ENCODE measurements at places on chromosomes 2 and 18.
A peak's percentile ranks its signal among the peaks of the same experiment; 100 is the strongest.

DNA sequence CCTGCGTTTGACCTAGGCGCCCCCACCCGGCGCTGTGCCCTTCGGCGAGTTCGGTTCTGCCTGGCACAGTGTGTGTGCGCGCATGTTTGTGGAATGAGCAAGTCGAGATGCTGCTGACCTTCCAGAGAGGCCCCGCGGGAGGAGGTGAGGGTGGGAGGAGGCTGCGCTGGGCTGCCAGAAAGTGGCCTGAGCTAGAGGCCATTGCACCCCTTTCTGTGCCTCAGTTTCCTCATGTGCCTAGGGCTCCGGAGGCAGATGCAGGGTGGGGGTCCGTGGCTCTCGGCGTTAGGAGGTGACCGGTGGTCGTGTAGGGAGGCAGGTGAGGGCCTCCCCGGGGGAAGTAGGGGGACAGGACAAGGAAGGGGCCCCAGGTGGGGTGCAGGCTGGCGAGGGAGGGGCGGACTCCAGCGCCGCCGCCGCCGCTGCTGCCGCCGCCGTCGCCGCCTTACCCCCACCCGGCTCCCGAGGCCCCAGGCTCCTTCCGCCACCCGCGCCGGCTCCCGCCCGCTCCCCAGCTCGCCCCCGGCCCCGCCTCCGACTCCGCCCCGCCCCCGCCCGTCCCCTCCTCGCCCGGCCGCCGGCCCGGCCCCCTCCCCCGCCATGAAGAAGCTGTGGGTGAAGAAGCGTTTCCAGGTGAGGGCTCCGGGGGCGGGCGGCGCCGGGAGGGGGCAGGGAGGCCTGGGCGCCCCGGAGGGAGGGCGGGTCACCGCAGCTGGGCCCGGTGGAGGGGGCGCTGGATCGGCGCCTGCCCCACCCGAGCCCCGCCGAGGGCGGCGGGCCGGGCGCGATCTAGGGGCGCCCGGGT, 7.0 kb downstream of the SPEG start:
- peak; percentile 27 for DNase-seq

DNA sequence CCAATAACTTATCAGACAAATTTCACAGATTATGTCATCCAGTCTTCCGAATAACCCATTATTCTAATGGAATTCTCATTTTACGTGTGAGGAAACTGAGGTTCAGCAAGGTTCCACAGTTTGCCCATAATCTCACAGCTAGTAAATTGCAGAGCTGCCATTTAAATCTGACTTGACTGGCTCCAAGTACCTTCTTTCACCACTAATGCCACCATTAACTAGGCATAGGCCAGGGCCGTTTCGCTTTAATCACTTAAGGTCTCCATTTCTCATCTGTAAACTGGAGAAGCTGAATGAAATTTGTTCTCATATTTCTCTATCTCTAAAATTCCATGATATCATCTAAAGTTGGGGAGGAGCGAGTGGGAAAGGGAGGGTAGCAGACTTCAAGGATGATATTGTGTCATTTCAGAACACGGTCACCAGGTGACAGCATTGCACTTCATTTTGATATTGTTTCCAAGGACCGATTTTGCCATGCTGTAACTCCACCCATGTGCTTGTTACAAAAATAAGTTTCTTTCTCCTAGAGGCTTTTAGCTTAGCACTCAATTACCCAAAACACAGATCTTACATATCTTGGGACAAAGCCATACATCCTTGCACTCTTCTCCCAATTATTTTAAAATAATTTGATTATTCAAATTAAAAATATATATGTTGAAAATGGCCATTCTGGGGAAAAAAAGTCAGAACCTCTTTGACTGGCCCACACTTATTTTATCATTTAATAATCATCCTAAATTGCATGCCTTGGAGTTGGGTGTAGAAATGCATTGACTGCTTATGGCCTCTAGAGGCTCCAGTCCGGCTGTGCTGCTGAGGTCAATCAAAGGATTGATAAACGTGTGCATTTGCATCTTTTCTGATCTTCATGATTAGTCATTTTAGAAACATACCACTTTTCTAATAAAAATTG, 123.8 kb downstream of the AKAIN1 start:
- DNase-seq = no peak

- DNase-seq = no peak
Observed at GRCh38 chr2:108182489-108182888, 57.3 kb upstream of the SULT1C3 start.

GRCh38 chr2:221262651-221263050, 309.5 kb downstream of the EPHA4 start:
- no peak for DNase-seq

GRCh38 chr2:85394261-85394681, 15.9 kb downstream of the CAPG start:
- no peak for DNase-seq

DNA sequence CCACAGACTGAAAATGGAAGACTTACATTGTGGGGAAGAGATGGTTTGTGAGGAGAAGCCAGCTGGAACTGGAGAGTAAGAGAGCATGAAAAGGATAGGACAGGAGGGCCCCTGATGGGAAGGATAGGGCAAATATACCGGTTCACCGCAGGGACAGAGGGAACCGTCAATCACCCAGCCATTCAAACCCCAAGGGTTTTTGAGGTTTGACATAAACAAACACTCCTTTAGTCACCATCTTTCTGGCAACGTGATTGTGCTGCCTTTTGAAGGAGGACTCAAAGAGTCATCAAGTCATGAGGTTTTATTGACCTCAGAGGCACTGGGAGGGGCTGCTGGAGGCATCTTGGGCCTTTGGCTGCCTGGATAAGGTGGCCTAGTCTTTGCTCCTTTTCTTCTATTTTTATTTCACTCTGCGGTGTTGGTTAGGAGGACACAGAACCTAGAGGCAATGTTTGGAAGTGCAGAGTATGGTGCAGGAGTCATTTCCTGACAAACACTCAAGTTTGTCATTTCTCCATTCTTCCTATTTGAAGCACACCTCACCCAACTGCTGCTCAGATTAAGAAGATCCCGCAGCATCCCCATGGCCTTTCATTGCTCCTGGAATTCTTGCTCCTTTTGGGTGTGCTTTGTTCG, 487.3 kb upstream of the SPRED2 start:
- no peak for DNase-seq

- DNase-seq = no peak
Observed at GRCh38 chr2:1950474-1950873, 206.2 kb upstream of the PXDN start.

DNA sequence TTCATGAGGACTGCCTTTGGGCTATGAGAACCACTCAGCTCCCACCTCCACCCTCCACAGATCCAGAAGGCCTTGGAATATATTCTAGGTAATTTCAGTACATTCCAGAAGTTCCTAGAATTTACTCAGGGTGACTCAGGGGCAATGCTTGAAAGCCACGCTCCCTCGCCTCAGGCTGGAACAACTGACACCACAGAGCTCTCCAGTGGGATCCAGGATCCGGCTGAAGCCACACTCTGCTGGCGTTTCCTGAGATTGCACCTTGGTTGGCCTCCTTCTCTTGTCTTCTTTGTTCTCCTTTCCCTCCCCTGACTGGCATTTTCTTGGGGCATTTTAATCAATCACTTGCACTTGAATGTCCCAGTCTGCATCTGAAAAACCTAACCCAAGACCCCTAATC, 92.6 kb upstream of the KCNE4 start:
- no peak for DNase-seq

DNA sequence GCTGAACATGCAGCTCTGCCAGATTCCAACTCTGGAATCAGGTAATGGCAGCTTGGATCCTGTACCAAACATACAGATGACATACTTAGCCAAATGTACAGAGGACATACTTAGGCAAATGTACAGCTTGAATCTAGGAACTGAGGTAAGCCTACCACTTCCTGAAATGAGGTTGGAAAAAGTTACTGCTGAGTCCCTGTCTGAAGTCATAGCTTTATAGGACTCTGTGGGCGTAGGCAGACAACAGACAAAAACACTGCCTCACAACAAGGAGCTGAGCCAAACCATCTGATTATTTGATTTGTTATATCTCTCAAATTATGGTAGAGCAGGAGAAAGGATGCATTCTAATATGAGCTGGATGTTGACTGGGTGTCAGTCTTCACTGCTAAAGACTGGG, 290.2 kb upstream of the TCF4 start:
- DNase-seq = no peak

DNA sequence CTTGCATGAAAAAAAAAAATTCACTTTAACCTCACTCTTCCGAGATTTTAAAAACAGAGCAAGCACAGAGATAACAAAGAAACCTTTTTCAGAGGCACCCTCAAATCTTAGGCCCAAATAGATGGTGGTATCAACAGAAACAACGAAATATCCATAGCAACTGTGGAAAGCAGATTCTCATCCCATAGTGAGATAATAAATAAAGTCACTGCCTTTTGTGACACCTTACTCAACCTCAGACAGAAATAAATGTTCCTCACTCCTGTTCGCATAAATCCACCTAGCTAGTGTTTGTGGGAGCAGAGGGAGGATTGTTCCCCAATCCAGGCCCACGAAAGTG, 60.9 kb upstream of the RTN4 start:
- DNase-seq = no peak

- no peak for DNase-seq
Observed at GRCh38 chr2:101546376-101547058, 71.6 kb upstream of the RFX8 start.

- no peak for DNase-seq
Observed at GRCh38 chr2:131151398-131151797, 46.3 kb downstream of the PLEKHB2 start.

- no peak for DNase-seq
Observed at GRCh38 chr2:121579309-121579708, 48.6 kb downstream of the RNU4ATAC start.

DNA sequence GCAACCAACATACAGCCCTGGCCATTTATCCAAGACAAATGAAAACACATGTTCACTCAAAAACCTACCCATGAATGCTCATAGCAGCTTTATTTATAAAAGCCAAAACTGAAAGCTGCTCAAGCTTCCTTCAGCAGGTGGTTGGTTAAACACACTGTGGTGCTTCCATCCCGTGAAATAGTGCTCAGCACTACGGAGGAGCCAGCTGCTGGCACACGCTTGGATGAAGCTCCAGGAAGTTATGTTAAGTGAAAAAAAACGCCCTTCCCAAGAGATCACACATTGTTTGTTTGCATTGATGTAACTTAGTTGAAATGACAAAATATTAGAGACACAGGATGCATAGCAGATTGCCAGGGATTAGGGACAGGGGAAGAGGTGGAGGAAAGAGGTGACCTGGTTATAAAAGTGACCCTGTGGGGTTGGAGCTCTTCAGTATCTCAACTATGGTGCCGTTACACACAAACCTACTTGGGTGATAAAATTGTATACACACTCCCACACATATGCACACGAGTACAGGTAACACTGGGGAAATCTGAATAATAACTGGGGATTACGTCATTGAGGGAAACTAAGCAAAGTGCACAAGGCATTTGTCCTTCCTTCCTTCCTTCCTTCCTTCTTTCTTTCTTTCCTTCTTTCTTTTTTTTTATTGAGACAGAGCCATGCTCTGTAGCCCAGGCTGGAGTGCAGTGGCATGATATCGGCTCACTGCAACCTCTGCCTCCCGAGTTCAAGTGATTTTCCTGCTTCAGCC, 6.2 kb upstream of the ALPG start:
- no peak for DNase-seq

DNA sequence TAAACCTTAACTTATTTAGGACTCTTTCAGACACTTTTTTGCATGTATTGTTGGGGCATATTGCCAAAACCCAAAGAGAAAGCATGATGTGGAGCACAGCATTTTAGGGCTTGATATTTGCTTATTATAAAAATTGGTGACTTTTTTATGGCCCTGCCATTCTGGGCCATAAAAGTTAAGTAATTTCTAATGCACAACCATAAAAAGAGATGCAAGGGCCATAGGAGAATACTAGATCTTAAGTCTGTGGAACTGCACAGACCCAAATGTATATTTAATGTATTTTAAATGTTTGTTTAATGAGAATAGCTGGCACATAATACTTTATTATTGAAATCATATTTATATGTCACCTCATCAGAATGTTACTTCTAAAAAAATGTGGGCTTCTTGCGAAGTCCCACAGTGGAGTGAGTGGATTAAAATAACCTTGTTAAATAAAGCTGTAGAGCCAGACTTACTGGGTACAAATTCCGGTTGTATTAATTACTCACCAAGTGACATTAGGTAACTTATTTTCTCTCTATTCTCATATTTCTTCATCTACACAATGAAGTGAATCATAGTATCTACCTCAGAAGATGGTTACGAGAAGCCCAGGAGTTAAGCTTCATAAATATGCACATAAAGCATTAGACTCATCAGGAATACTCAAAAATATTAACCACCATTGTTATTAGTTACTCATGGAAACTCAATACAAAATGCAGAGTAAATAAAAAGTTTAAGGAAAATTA, 52.2 kb downstream of the HNMT start:
- DNase-seq = no peak

Data from stimulated activated CD8-positive, alpha-beta memory T cell treated with anti-CD3 and anti-CD28 coated beads, Interleukin-4, amount 100 ng/mL, for 24 hours (primary cell).